Type B pancreatic cell (in vitro differentiated cells): ENCODE measurements at places on chromosomes 6 and 20. TPM values are rescaled to one million over a fixed set of nuclear protein-coding genes. Genes with fewer than 3 reads are reported as not detected.

DNA sequence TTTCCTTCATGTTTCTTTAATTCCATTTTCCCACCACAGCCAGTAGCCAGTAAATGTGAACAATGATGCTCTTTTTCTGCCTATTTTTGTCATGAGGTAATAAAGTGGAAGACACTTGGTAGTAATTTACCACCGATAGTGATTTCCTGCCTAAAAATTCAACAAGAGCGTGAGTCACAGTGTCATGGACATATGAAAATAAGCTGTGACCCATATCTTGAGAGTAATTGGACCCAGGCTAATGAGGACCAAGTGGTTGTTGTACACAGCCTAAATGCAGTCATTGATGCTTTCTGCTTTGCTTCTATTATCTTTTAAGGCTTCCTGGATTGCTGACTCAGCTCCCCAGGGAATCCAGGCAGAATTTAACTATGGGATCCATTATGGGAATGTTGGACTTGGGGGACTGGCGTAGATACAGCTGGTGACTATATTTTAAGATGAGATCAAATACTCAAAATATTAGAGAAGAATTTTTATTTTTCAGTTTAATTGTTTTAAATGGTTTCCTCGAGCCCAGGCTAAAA, 265.9 kb upstream of the FERMT1 start:
- H3K27ac ChIP-seq, result peak overlapping the region; percentile 21
- no peak overlapping the region for H3K4me3 ChIP-seq
- peaks cover 10% of the 10 kb centered on the region for H3K4me1 ChIP-seq
- no peaks in the 10 kb centered on the region for H3K36me3 ChIP-seq
- peaks cover 4% of the 10 kb centered on the region for H3K27me3 ChIP-seq
- DNase-seq, result no peak

GRCh38 chr6:10485406-10485805, 35.7 kb upstream of the GCNT2 start:
- no peak overlapping the region for H3K27ac ChIP-seq
- DNase-seq, result no peak
- H3K4me3 ChIP-seq, result no peak overlapping the region

Gene EPB41L1
- 62.7 and 68.1 TPM in 2 replicates for total RNA-seq

Gene KHDC1
- 2.0 and 5.3 TPM in 2 replicates for total RNA-seq

GRCh38 chr20:45752746-45753145, 30.6 kb downstream of the SPINT4 start:
- no peaks in the 10 kb centered on the region for H3K4me1 ChIP-seq
- DNase-seq, result no peak
- no peaks in the 10 kb centered on the region for H3K36me3 ChIP-seq
- H3K4me3 ChIP-seq, result no peak overlapping the region
- peaks cover 10% of the 10 kb centered on the region for H3K27me3 ChIP-seq

Gene OR2J3
- total RNA-seq, result not detected in 2 replicates

Gene SEL1L2
- total RNA-seq, result not detected in 2 replicates

DNA sequence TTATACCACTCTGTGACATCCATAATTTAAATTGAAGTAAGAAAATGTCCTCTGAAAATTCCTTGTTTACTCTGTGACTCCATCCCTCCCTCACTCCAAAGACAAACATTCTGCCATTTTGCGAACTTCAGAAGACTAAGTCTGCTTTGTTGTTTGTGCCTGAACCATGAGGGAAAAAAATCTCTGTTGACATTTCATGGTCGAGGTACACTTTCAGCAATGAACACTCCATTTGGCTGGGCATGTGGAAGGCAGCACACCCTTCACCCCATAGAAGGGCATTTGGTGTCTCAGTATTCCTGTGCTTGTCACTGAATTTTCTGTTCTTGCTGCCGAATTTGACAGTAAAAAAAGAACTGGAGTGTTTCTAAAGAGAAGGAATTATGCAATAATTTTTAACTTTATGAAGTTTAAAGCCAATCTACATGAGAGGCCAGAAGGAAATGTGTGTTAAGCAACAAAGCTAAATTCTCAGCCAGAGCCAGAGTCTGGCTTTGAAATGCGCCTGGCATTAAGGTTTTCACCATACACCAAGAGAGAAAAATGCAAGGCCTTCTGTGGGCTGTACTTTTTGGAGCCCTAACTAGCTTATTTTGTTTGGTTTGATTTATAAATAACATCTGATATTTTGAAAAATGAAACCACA, 4.7 kb upstream of the PBOV1 start:
- peaks cover 16% of the 10 kb centered on the region for H3K4me1 ChIP-seq
- no peak overlapping the region for H3K27ac ChIP-seq
- H3K36me3 ChIP-seq, result no peaks in the 10 kb centered on the region
- no peak for DNase-seq
- H3K4me3 ChIP-seq, result no peak overlapping the region
- H3K27me3 ChIP-seq, result no peaks in the 10 kb centered on the region

DNA sequence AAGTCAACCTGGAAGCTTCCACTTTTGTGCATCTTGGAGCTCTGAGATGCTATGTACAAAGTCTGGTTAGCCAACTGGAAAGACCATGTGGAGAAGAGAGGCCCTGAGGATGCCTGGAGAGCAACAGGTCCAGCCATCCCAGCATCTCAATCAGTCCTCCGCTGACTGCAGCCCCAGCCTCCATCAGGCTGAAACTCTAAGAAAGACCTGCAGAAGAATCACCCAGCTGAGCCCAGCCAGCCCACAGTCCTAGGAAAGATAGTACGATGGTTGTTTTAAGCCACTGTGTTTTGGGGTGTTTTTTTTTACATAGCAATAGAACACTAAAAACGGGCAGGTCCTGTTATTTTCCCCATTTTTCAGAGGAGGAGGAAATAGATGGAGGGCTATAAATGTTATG, 84.0 kb downstream of the NCR2 start:
- peaks cover 31% of the 10 kb centered on the region for H3K4me1 ChIP-seq
- no peak overlapping the region for H3K4me3 ChIP-seq
- no peak overlapping the region for H3K27ac ChIP-seq
